Activated T-helper 1 cell treated with anti-CD3 and anti-CD28 coated beads, Interleukin-12 subunit alpha, Interleukin-12 subunit beta, Interleukin-2, Interleukin-4 antibody, amounts not matched to agents 30 ng/mL and 10 ng/mL and 1 ng/mL, durations not matched to agents 14 hours and 24 hours and 36 hours (primary cell): ENCODE measurements at places on chromosomes 3 and 15.

DNA sequence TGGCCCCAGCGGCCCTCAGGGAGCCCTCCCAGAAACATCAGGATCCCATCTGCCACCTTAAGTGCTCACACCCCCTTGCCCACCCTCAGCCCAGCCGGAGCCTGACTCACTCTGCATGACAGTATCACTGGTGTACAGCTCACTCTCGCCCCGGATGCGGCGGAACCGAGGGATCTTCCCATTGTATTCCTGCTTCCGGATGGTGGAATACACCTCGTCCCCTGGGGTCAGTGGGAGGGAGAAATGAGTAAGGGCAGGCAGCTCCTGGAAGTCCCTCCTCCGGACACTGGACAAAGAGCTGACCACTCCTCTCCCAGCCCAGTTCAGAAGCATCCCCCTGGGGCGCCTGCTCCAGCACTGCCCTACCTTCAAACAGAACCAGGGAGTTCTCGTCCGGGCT, 16.5 kb downstream of the SEMA7A start:
- DNase-seq, result no peak

DNA sequence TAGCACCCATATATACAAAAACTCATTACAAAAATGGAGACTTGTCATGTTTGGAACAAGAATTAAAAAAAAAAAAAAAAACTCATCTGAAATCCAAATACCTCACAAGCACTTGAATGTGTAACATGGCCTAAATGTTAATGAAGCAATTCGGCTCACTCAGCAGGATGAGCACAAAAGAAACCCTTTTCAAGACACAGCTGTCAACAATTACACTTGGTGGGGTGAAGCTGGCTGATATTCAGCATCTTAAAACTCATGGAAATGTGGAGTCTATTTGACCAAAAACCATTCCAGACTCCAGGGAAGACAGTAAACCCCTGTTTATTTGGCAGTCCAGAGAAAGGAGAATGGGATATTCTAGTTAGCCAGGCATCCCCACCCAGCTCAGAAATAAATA, 205.4 kb upstream of the TSC22D2 start:
- DNase-seq, result no peak

- DNase-seq, result no peak
Observed at GRCh38 chr3:7194071-7194835, 333.3 kb downstream of the GRM7 start.

GRCh38 chr3:192881159-192881786, 36.4 kb downstream of the MB21D2 start:
- DNase-seq, result no peak

DNA sequence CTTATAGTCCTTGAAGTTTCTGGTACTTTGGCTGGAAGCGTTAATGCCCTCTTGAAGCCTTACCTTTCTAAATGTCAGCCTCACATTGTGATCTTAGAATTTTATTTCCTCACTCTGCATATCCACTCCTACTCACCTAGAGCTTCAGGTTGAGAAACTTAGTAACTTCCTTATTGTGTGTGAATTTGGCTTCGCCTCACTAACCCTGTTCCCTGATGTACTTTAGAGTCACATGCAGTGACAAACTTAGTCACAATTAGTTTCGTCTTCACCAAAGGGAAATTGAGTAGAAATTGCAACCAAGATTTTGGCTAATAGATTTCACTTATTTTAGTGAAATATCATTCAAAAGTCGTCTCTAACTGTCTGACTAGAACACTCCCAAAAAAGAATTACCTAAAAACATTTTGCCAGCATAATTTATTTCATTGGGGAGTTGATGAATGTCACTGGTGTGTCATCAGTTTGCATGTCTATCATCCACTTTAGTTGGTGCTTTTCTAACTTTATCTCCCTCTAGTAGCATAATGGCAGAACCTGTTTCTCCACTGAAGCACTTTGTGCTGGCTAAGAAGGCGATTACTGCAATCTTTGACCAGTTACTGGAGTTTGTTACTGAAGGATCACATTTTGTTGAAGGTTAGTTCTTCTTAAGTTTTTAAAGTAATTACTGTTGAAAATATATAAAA, 960 bp downstream of the MFN1 start:
- no peak for DNase-seq

GRCh38 chr15:46961795-46962194, 755.5 kb upstream of the SEMA6D start:
- no peak for DNase-seq

- DNase-seq, result no peak
Observed at GRCh38 chr3:18747383-18747782, 322.2 kb upstream of the SATB1 start.

DNA sequence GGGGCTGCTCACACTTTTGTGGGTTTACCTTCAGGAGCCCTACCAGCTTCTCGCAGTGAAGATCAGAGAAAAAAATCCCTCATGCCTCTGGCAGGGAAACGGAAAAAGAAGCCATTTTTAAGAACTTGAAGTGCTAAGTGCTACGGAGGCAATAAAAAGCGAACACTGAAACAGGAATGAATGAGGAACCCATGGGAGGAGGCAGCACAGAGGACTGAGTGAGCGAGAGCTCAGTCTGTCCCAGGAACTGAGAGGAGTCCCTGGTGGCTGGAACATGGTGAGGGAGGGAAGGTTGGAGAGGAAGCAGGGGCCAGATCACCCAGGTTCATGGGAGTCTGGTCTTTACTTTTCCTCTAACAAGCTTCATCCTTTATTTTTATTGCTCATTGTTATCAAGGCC, 228.1 kb upstream of the PROK2 start:
- no peak for DNase-seq

DNA sequence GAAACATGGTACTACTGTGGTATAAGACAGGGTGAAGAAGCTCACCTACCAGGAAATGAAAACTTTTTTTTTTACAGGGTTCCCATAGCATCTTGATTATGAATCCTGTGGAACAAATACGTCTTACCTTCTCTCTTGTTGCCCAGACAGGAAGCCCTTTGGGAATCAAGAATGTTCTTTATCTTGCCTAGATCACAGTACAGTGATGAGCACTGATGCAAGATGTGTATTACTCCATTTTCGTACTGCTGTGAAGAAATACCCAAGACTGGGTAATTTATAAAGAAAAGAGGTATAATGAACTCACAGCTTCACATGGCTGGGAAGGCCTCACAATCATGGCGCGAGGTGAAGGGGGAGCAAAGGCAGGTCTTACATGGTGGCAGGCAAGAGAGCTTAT, 281.3 kb downstream of the UBE2E2 start:
- no peak for DNase-seq
